ENCODE measurements at places on chromosomes 3 and 15.

GRCh38 chr15:73388256-73388781, 19.6 kb upstream of the HCN4 start:
- DNase-seq = no peak

DNA sequence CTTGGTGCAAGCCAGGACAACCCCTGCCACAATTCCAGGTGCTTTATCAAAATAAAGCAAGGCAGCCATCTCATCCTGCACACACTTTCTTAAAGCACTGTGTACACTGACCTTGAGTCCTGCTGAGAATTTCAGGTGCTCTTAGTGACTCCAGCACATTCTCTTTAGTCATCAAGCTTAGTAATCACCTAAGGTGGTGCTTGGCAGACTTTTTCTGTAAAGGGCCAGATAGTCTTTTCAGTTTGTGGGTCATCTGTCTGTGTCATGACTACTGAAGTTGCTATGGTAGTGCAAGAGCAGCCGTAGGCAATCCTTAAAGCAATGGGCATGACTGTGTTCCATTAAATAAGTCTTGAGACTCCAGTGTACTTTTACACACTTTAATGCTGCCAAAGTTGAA, 36.4 kb downstream of the RIOX2 start:
- no peak for DNase-seq

DNA sequence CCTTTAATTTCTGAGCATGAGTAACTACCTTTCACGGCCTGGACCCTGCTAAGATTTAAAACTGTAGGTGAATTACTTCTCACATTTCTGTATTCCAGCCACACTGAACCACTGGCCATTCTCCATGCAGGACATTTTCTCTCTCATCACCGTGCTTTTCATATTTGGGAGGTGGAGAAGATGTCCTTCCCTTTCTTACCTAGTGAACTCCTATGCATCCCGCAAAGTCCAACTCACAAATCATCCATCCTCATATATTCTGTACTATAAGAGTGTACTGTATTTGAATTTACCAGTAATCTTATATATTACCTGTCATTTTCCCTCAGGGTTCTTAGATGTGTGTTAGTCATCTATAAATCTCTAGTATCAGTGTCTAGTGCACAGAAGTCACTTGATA, 139.9 kb downstream of the ALDH1A2 start:
- no peak for DNase-seq

GRCh38 chr15:51260202-51260601, 78.2 kb downstream of the CYP19A1 start:
- no peak for DNase-seq

- no peak for DNase-seq
Observed at GRCh38 chr3:129973853-129974563, 512 bp upstream of the TRH start.

DNA sequence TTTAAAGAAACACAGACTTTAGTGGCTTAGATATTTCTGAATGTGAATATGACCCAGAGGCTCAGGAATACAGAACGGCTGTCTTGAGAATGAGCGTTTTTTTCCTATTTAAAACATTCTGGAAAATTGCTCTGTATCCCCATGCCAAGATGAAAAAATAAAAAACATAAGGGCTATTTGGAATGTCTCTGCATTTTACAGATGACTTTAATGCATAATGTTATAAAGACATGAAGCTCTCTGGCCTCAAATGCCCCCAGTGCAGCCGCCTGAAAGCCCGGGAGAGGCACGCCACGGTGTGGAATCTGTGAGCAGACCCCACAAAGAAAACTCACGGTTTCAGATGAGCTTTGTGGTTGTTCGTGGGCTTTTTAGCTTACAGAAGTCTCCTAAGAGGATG, 322.5 kb upstream of the ICE2 start:
- no peak for DNase-seq

GRCh38 chr3:107184375-107184774, 192.9 kb upstream of the CCDC54 start:
- no peak for DNase-seq

DNA sequence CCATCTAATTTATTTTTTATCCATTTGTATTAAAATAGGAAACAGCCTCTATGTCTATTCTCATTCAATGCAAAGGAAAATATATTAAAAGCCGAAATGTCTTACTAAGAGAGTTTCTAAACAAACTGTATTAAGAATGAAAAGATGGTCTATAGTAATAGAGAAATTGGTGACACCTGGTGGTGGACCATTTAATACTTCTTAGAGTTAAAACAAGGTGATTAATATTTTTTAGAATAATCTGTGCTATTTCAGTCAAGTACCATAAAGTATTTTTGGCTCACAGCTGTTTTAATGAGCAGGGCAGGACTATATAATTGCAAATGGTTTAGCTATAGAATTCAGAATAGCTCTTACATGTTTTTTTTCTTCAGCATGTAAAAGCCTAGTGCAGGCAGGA, 55.7 kb downstream of the SYNPR start:
- no peak for DNase-seq

- DNase-seq = no peak
Observed at GRCh38 chr15:88401996-88402656, 65.1 kb downstream of the MRPL46 start.

- DNase-seq = no peak
Observed at GRCh38 chr3:68483601-68484000, 448.7 kb downstream of the TAFA4 start.

GRCh38 chr15:70308735-70309434, 211.2 kb upstream of the TLE3 start:
- DNase-seq = no peak

- DNase-seq = no peak
Observed at GRCh38 chr3:129312671-129313414, 34.2 kb downstream of the HMCES start.

- DNase-seq = no peak
Observed at GRCh38 chr15:55230051-55230670, 33.4 kb upstream of the RSL24D1 start.

GRCh38 chr15:77901921-77902750, 175.4 kb downstream of the TBC1D2B start:
- no peak for DNase-seq

GRCh38 chr3:25313286-25313685, 114.8 kb upstream of the RARB start:
- no peak for DNase-seq

GRCh38 chr3:146577662-146578061, 27.5 kb downstream of the PLSCR5 start:
- peak; percentile 11 for DNase-seq

- DNase-seq = no peak
Observed at GRCh38 chr3:189900578-189900977, 220.1 kb downstream of the P3H2 start.

GRCh38 chr3:100613721-100614390, 4.5 kb downstream of the ADGRG7 start:
- DNase-seq = no peak

DNA sequence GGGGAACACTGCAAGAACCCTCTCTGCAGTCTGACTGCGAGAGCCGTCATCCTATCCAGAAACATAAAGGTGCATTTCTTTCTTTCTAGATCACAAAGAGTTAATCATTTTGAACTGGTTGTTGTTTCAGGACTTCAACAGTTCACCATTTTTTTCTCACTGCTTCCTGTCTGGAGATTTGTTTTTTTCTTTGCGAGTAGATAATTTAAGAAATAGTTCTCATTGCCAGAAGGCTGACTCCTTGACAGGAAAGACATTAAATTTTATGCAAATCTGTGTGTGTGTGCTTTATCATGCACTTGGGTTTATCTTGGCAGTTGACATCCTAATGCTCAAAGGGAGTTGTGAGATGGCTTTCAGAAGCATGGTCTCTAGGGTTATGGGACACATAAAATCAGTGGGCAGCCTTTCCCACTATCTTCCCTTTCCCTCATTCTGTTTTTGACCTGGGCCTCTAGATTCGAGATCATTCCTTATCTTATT, 123.5 kb upstream of the TBL1XR1 start:
- DNase-seq = no peak

DNA sequence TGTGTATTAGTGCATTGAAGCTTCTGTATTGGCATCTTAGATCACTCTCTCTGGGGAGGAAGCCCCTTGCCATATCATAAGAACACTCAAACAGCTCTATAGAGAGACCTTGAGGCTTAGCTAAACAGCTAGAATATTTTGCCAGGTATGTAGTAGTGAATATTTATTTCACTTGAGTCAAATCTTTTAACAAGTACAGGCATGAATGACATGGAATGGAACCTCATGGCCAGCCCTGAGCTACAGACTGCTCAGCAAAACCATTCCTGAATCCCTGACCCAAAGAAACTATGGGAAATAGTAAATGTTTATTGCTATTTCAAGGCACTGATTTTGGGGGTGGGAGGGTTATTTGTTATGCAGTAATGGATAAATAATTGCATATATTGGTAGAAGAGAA, 604.8 kb downstream of the MECOM start:
- DNase-seq = no peak

GRCh38 chr3:126131881-126132750, 48.2 kb upstream of the SLC41A3 start:
- DNase-seq = no peak

DNA sequence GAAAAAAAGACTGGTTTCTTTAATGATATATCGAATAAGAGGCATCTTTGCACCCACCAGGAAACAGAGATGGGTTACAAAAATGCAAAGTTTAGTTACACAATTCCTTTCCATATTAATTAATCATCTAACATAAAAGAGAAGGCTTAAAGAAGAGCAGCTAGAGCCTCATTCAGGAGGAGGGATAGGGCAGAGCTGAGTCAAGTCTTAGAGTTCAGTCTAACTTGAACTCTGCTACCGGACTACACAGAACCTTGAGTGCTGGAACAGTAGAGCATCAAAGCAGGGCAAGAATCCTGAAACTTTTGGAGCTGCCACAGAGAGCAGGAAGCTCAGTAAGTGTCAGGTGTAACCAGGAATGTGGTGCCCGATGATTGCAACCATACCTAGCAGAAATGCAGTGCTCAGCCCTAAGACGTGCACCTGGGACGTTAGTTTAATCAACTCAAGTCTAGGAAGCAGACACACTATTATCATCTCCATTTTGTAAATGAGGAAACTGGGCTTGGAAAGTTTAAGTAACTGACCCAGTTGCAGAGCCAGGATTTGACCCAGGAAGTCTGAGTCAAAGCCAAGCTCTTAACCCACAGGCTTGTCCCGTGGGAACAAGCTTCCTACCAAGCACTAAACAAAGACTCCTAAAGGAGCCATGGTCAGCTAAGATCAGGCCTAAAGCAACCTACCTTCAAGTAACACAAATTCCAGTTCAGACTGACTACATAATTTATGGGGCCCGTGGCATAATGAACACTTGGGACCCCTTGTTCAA, 187.4 kb downstream of the FOXP1 start:
- DNase-seq = no peak

DNA sequence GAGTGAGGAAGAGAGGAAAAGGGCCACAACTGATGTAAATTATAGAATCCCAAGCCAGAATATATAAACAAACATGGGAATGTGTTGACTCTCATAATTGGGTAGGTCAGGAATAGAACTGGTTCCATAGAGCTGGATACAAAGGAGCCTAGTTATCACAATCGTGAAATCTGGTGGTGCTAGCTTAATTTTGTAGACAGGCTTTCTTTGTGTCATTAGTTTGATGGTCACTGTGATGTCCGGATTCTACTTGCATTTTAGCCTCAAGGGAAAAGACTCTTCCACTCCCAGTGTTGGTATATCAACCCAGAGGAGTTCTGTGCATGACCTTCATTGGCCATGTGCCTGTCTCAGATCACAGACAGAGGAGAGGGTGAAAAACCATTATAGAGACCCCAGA, 81.8 kb downstream of the NLGN1 start:
- no peak for DNase-seq

DNA sequence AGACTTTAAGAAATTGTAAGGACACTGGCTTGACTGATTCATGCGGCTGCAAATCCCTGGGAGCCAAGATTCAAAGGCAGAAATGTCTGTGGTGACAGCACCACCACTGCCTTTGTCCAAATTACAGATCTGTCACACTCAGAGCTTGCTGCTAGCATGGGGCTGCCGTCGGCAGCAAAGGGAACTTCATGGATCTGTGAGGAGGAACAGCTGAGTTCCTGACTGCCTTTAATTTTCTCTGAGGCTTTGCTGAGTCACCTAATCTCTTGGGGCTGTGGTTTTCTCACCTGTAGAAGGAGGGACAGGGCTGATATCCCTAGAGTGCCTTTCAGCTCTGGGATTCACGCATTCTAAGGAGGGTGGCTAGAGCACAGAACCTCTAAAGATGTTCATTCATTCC, 4.1 kb upstream of the PAK6 start:
- DNase-seq = no peak

- DNase-seq = no peak
Observed at GRCh38 chr15:34628577-34629152, 45.2 kb upstream of the GOLGA8B start.

- no peak for DNase-seq
Observed at GRCh38 chr3:188663839-188664238, 507.9 kb upstream of the TPRG1 start.

GRCh38 chr15:84772467-84772866, 24.1 kb downstream of the ZNF592 start:
- no peak for DNase-seq

DNA sequence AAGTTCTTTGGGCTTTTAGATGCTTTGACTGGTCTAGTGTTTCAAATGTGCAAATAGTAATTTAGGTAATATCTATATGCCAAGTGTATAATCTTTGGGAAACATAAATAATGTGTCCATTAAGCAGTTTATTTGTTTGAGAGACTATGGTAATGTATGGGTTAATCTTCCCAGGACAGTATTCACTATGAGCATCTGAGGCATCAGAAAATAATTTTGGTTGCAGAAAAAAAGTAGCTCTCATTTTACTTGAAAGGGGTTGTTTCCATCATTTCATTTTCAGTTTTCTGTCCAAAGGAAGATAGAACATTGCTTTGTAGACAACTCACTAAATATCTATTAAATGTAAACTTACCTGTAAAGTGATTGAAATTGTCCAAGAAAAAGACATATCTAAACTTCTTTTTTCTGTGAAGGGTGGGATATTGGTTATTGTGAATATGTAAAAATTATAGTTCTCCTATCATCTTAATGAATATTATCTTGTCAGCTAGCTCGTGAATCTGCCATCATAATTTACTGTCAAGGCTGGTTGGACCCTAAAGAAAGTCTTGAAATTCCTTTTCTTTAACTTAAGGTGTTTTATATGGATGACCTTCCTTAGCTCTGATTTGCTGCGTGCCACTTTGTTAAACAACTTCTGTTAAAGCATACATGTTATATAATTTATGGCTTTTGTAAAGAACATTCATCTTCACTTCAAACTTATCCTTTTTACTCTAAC, 108.8 kb downstream of the EPHA3 start:
- DNase-seq = no peak

DNA sequence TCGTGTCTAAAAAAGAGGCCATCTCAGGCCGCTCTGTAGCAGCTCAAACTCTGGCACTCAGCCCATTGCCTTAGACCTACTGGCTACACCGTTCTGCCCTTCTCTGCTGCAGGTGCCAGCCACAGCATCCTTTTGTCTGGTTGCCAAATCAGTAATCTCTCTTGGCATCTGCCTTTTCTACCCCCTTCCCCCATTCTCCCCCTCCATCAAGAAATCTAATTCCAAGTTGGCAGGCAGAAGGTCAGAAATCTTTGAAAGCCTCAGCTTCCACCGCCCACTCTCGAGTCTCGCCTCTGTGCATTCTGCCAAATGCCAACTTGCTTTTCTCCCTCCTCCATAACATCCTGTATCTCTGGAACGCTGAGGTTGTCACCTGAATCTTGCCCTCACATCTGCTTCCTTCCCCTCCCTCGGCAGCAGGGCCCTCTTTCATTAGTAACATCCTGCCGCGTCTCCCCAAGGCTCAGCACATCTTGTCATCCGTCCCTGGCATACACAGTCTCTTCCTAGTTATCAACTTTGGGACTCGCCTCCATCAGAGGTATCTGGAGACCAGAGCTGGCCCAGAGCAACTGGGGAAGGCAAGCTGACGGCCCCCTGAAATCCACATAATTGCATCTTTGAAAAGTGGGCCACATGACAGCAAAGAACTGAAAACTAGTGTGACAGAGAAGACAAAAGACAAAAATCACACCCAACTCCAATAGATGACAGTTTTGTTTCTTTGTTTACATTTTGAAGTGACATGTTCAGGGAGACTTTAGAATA, 312.0 kb upstream of the CCDC54 start:
- DNase-seq = peak; percentile 3

Data from activated CD4-positive, alpha-beta T cell treated with anti-CD3 and anti-CD28 coated beads, Interleukin-2, Interleukin-4, amounts not matched to agents 100 ng/mL and 50 ng/mL, durations not matched to agents 16 hours and 8 hours (primary cell).